ENCODE measurements at places on chromosomes 1 and 21.

GRCh38 chr1:210394281-210394821 is 65.6 kb downstream of the HHAT start:
- no peak for DNase-seq

- DNase-seq, result no peak
Measured at GRCh38 chr1:32404946-32405345, 10.7 kb upstream of the BSDC1 start.

- peak; percentile 84 for DNase-seq
Measured at GRCh38 chr1:101235216-101235695, 1.6 kb upstream of the S1PR1 start.

DNA sequence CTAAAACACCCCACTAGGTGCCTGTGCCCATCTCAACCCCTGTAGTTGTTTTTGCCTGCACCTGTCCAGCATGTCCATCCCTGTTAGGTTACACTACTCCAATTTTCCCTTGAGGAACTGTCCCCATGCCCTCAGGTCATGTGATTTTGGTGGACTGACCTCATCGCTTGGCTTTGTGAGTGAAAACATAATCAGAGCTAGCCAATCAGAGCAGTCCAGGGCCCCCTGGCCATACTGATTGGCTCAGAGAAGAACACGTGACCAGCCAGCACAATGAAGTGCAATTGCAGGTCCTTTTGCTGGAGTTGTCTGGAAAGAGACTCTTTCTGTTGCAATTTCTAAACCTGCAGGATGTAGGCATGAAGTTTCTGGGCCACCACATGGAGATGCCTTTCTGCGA is 303.3 kb upstream of the PROX1 start:
- no peak for DNase-seq

DNA sequence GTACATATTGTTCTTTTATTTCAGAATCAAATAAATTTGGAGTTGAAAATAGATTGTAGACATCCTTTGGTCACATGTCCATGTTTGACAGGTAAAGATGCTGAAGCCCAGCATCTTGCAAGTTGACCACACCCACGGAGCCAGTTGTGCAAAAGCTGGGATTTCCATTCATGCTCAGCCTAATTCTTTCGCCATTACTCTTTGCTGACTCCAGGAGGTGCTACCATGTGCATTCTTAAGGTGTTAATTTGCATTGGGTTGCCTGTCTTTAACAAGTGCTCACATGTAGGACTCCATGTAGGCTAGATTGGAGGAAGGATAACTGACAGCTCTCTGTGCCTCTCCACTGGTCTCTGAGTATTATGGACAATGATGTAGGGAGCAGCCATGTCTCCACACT is 660.7 kb downstream of the LMO4 start:
- DNase-seq, result no peak

GRCh38 chr1:244989813-244990212 is 125.5 kb upstream of the HNRNPU start:
- no peak for DNase-seq

Data from CD4-positive, alpha-beta T cell treated with Interleukin-6 at 100 ng/mL for 8 hours (primary cell).